Kidney (tissue), 22 donors: ENCODE measurements at places on chromosomes 16 and 17. TPM values are rescaled to one million over a fixed set of nuclear protein-coding genes. Genes with fewer than 3 reads are reported as not detected.

Gene TBC1D3
- not detected for total RNA-seq

Gene NHLRC4
- 3.3 TPM for total RNA-seq

Gene CD300A
- 8.2 TPM for total RNA-seq

Gene TNFRSF13B
- total RNA-seq = 1.4 TPM

Gene SCPEP1
- total RNA-seq = 64.0 TPM

Gene ITGB4
- total RNA-seq = 149 TPM

Gene RNU2-1
- total RNA-seq = 9,871 TPM

Gene HBA2
- 33.9 TPM for total RNA-seq

Gene DNAAF1
- total RNA-seq = 4.8 TPM

Gene HBA1
- 41.1 TPM for total RNA-seq

Gene C16orf54
- total RNA-seq = 4.9 TPM

Gene CASKIN2
- 98.6 TPM for total RNA-seq

Gene PLA2G10
- total RNA-seq = not detected

Gene EMP2
- 25.8 TPM for total RNA-seq

Gene LUC7L
- 72.0 TPM for total RNA-seq

Gene CIITA
- total RNA-seq = 50.5 TPM

Gene TBC1D3K
- not detected for total RNA-seq

Gene CACNA1H
- 20.6 TPM for total RNA-seq

Gene PRSS8
- 64.6 TPM for total RNA-seq

Gene SLFN13
- total RNA-seq = 24.5 TPM

Gene DNAH2
- 0.66 TPM for total RNA-seq

Gene TP53TG3
- not detected for total RNA-seq

Gene GPR139
- total RNA-seq = not detected

Gene KATNIP
- total RNA-seq = 40.2 TPM

Gene MAPT
- total RNA-seq = 2.9 TPM

Gene SLC16A5
- total RNA-seq = 184 TPM

Gene C1QTNF8
- total RNA-seq = not detected

Gene ASPSCR1
- 35.2 TPM for total RNA-seq

Gene RHBDF1
- 33.1 TPM for total RNA-seq

Gene PERCC1
- total RNA-seq = not detected

Gene ATP1B2
- 7.6 TPM for total RNA-seq

Gene SPN
- 8.8 TPM for total RNA-seq

Gene EVPL
- 23.5 TPM for total RNA-seq

Gene SLC5A10
- total RNA-seq = 9.7 TPM

Gene TSNAXIP1
- total RNA-seq = 3.9 TPM

Gene KRTAP3-2
- total RNA-seq = not detected

Gene PRSS22
- 30.8 TPM for total RNA-seq

Gene RPH3AL
- 55.9 TPM for total RNA-seq

Gene KRTAP4-1
- not detected for total RNA-seq

Gene KRT9
- not detected for total RNA-seq

Gene SULT1A2
- total RNA-seq = 1.1 TPM

Gene NTN3
- 0.28 TPM for total RNA-seq

Gene METTL9
- total RNA-seq = 129 TPM

Gene FAM171A2
- 0.94 TPM for total RNA-seq

Gene RNF112
- total RNA-seq = 7.3 TPM

Gene BCL6B
- total RNA-seq = 33.3 TPM

Gene ZNF629
- 19.8 TPM for total RNA-seq

Gene PPL
- total RNA-seq = 78.4 TPM

Gene ALOX15
- total RNA-seq = not detected

Gene TPSAB1
- total RNA-seq = 156 TPM

Gene USP43
- total RNA-seq = 7.8 TPM

Gene ADGRG3
- 1.8 TPM for total RNA-seq

Gene NECAB2
- total RNA-seq = 0.82 TPM
